Mesendoderm (in vitro differentiated cells): ENCODE measurements at places on chromosomes 12 and 14.
A peak's percentile ranks its signal among the peaks of the same experiment; 100 is the strongest.

DNA sequence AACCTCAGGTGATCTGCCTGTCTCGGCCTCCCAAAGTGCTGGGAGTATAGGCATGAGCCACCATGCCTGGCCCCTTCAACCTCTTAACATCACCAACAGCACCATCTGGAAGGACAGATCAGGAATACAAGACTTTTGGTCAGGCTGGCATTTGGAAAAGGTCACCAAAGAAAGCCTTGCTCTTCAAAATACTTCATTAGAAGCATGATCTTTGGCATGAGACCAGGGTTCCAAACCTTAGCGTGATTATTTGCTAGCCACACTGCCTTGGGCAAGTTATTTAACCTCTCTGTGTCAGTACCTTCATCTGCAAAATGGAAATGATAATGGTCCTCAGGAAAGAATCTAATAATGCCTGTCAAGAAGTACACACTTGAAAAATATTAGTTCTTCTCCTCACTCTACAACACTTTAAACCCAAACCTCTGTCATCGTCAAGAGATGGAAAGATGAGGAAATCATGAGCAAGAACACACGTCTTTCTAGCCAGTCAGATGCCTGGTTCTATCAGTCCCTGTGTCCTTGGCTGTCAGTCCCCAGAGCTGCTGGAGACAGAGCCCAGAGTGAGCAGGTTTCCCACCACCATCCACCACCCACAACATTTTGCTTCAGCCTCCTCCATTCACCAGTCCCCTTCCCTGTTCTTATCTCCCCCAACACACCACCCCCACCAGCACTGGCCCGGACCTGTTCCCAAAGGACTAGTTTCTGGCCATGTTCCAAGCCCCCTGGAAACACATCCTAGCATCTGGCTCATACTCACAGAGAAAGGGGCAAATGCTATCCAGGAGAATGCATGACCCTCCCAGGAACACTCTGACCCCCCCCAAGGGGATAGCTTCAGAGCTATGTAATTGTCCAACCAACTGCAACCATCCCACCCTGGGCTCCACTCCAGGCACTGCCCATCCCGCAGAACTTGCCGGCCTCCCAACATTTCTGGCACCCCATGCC, 2.0 kb downstream of the ADCY6 start:
- DNase-seq, result no peak

- no peak for DNase-seq
These were observed 186.4 kb upstream of the PRMT8 start for GRCh38 chr12:3304436-3305165.

GRCh38 chr14:55964091-55964490, 154.1 kb upstream of the PELI2 start:
- no peak for DNase-seq

GRCh38 chr12:29241821-29242591, 92.9 kb downstream of the FAR2 start:
- DNase-seq, result peak; percentile 64

- DNase-seq, result no peak
These were observed 524.4 kb downstream of the SLC16A7 start for GRCh38 chr12:60120199-60120598.

GRCh38 chr14:66498311-66498710, 9.6 kb upstream of the GPHN start:
- peak; percentile 68 for DNase-seq

- peak; percentile 54 for DNase-seq
These were observed 8.2 kb upstream of the SSPN start for GRCh38 chr12:26187014-26187798.

DNA sequence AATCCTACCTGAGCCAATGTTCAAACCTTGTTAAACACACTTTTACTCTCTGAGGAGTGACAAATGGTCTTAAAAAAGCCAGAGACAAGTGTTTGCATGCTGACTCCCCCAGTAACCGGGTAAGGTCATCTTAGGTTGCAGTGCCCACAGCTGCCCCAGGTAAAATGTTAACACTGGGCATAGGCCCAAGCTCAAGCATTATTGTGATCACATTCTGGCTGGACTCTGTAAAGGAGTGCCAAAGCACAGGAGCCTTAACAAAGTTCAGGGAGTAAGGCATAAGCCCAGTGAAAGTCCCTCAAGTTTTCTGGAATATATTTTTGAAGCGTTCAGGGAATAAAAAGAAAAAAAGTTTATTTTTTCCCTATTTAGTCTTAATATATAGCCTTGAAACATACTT, 8.6 kb downstream of the EDDM3A start:
- DNase-seq, result no peak

DNA sequence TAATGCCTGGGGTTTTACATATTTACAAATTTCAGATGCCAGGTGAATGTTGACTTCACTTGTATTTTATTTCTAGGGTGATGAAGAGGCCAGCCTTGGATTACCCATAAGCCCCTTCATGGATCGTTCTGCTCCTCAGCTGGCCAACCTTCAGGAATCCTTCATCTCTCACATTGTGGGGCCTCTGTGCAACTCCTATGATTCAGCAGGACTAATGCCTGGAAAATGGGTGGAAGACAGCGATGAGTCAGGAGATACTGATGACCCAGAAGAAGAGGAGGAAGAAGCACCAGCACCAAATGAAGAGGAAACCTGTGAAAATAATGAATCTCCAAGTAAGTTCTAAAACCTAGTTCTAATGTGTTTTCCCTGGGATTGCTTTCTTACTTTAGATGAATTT, 41.3 kb upstream of the SLCO1C1 start:
- DNase-seq, result no peak

DNA sequence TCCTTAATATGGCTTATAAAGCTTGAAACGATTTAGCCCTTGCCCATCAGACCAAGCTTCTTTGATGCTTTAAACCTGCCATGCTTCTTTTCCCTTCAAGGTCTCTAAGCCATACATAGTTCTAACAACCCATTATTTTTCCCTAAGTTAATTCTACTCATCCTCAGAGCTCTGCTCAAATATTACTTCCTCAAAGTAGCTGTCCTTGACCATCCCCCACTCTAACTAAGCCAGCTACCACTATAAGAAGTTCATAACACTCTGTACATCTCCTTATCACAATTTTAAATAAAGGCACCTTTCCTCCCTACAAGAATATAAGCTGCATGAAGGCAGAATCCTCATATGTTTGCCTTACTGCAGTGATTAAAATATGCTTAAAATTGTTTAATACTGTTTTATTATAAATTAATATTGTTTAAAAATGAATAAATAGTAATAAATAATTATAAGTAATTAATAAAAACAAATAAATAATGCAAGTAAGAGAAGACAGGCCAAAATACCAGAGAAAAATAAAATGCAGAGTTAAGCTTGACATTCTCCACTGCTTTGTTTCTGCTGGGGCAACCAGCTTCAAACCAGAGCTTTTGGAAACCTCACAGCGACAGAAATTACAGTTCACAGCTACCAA, 76.8 kb downstream of the NUMB start:
- no peak for DNase-seq

DNA sequence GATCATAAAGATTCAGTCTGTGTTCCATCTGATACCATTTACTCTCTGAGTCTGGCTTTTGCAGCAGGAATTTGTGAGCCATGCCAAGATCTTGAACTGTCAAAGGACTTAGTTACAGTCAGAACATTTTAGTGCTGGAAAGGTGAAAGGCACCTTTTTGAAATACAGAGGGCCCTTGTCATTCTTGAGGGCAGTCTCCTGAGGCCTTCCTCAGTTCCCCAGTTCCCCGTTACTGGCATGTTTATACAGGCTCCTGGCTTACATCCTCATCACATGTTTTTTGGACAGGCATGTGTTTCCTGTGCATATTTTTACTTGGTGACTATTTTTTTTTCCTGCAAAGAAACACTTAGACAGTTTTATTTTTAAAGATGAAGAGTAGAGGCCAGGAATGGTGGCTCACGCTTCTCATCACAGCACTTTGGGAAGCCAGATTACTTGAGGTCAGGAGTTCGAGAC, 21.0 kb downstream of the CFAP54 start:
- no peak for DNase-seq
